Anterior cingulate cortex (tissue), 58 donors: ENCODE measurements at places on chromosomes 3 and 15.

DNA sequence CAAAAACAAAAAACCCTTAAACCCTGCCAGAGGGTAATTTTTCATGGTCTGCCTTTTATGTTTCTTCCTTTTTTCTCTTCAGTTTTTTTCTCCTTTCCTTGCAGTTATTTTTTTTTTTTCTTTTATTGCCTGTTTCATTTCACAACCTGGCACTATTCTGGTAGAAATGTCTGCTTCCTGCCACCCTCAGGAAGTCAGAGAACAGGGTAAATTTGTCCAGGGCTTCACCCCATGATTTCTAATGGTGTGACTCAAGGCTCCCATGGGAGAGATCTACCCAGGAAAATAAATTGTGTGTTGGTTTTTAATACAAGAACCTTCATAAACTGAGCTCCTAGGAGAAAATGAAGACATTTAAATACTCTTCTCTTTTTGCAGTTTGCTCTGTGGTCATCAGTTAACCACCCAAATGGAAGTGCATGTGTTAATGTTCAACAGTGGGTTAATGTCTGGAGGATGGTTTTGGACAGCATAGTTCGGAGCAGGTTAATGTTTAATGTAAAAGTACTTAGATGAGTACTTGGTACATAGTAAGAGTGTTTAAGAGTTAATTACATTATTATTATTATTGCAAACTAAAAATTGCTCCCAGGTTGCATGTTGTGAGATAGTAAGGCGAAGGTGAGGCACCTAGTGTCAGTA, 45.9 kb downstream of the CGNL1 start:
- no peak for DNase-seq

GRCh38 chr3:44501971-44502370, 24.5 kb upstream of the ZNF445 start:
- no peak for DNase-seq

DNA sequence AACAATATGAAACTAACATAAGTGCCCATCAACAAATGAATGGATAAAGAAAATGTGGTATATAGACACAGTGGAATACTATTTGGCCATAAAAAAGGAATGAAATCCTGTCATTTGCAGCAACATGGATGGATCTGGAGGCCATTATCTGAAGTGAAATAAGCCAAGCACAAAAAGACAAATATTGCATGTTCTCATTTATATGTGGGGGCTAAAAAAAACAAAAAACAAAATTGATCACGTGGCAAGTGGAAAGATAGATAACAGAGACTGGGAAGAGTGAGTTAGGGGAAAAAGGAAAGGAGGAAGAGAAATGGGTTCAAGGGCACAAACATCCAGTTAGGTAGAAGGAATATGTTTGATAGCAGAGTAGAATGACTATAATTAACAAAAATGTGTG, 155.9 kb upstream of the BHLHE40 start:
- no peak for DNase-seq

GRCh38 chr15:71136159-71136783, 21.0 kb downstream of the THSD4 start:
- no peak for DNase-seq

DNA sequence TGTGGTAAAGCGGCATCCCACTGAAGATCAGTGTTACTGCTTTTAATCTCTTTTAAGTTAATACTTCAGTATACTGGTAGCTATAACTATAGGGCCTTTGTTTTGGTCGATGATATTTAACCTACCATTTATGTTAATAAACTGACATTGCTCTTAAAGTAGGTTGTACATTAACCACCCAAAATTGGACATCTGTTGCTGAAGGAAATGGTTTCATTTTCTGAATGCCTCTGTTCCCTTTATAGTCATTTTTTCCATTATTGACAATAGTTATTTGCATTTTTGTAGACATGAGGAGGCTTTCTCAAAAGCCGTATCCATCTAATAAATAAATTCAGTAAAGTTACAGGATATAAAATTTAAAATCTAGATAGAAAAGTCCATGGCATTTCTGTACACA, 252.4 kb upstream of the UBE2E1 start:
- DNase-seq = no peak

DNA sequence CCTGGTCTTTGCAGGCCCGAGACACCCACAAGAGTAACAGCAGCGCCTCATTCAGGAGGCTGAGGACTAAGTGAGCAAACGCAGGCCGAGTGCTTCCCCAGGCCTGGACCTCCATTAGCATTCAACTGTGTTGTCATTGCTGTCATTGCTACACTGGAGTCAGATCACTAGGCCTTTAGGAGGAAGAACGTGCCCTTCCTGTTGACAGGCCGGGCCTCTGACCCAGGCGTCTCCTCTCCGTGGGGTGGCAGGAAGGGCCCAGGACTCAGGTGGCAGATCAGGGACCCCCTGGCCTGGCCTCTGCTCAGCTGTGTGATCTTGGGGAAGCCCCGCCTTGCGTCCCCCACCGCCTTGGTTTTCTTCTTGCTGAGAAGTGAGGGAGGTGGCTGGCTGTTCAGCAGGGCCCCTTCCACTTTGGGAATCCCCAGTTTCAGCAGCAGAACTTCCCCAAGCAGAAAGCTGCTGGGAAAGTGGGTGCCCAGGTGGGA, 19.1 kb downstream of the ZDHHC19 start:
- DNase-seq = no peak

- DNase-seq = no peak
Observed at GRCh38 chr3:195910499-195910845, 2.1 kb upstream of the TNK2 start.
